ENCODE measurements at places on chromosomes 5 and 9.

DNA sequence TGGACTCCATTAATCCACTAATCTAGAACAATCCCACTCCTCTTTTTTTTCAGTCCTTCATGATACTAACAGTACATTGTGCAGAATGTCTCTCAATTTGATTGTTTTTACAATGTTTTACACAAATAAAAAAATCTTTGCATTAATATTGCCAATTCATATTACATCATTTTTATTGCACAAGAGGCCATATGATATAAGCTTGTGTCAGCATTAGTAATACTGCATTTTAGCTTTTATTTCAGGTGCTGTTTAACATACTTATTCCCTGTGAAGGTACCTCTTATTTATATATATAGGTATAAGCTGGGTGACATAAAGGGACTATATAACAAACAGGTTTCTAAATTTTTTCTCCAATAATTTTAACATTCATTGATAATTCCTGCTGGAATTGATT, 737.4 kb downstream of the DNAH5 start:
- DNase-seq, result no peak

DNA sequence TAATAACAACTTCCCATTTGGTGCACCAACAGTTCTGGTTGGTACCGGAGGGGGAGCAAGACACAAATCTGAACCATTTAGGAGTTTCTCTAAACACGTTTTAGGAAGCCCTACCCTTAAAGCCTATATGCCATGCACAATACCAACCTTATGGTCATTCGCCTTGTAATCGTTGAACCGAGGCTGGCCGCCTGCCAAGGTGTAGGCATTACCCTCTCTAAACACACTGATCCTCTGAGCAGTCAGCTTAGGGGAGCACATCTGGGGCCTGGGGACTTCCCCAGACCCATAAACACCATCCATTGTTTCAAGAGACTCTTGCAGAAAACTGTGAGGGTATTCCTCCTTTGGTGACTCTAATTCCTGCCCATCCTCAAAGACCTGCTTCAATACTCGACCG, 328 bp downstream of the GRXCR2 start:
- no peak for DNase-seq

- no peak for DNase-seq
These were observed 16.7 kb downstream of the PTGS1 start for GRCh38 chr9:122387536-122387935.

DNA sequence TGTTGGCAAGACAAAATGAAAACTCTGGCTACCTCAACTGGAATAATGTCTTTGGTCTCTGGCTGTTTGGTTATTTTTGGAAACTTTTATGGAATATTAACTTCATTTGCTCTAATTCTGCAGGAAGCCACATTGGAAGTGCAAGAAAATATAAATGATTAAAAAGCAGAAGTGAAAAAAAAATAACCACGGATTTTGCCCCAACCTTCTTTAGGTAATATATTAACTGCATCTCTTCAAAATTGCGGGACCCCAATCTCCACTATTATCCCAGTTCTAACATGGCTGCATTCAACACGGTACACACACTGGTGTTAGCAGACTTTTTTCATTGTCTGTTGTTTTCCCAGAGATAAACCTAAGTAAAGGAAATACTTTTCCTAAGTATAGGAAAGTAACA, 23.0 kb downstream of the GLIS3 start:
- DNase-seq, result no peak

DNA sequence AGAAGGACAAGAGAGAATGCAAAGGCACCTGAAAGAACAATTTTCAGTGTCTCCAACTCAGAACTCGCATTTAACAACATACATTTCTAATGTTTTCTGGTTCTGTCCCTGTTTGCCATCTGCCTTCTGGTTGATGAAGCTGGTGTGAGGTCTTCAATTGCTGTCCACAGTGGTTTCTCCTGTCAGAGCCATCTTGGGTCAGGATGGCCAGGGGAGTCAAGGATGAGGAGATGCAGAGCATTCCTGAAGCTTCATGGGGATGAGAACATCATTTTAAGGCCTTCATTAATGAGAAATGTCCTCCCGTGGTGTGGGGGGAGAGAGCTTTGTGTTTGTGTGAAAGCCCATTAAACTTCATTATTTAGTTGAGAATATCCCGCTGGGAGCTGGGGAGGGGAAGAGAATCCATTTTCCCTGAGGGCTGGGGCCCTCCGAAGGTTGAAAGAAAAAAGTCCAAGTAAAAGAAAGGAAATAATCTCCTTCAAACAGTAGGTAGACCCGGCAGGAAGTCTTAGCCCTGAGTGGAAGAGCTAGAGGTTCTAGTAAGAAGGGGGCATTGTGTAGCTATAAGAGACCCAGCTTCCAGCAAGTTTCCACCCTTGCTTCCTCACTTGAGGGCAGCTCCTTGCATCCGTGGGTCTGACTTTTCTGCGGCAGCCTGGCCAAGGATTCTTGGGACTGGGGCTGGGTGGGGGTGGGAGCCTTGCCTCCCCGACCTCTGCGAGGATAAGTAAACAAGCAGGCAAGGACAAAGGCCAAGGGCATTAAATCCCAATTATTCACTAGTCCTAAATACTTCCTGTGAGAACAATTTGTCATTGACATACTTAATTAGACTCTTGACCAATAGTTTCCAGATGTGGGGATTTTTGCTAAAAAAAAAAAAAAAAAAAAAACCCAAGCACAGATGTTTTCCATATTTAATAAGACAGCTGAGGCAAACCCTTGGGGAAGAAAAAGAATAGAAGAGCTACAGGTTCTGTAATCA, 119.2 kb downstream of the MSX2 start:
- no peak for DNase-seq

- no peak for DNase-seq
These were observed 47.4 kb downstream of the ABHD17B start for GRCh38 chr9:71863631-71864030.

All from COLO829 (cell line).